ENCODE measurements at places on chromosomes 12 and 14. TPM values are rescaled to one million over a fixed set of nuclear protein-coding genes. Genes with fewer than 3 reads are reported as not detected.

DNA sequence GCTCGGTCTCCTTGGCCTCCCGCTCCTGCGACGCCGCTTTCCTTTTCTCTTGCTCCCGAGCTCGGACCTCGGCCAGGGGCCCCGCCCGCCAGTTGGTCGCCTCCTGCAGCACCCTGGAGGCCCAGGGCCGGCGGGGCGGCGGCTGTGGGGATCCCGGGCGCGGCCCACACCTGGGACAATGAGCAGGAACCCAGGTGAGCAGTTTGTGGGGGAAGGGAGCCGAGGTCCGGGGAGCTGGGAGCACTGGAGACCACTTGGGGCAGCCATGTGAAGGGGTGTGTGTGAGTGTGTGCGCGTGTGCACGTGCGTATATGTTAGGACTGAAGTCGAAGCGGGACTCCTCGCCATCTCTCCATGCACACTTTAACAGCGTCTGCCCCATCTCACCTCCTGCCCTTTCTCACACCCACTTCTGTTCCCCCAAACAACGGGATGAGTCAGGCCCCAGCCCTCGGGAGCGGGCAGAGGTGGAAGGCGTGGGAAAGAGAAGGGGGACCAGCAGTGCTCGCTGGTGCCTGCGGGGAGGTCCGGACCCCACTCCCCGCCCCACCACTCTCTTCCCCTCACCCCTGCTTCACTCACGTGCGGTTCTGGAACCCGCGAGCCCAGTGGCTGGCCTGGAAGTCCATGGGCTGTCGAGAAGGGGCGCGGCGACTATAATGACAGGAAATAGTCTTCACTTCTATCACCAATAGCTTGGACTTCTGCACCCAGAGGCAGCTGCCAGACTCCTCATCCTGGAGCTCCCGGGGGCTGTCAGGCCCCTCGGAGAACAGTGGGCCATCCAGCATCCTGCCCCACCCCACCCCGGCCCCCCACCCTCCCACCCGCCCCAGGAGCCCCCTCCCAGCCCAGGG, 450 bp downstream of the DDN start:
- no peak for DNase-seq

DNA sequence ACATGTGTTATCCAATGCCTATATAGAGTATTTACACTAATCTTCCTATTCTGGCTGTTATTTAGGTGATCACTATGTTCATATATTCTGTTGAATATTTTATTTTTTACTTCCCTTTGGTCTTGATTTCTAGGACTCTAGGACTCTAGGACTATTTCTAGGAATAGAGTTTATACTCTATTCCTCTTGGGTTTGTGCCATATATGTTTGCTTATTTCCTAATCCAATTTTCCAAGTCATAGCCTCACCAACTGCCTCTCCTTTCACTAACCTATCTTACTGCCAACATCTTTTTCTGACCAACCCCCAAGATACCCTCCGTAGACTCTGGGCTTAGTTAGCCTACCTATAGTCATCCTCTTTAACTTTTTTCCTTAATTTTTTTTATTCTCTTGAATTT, 28.5 kb downstream of the ARF6 start:
- DNase-seq, result no peak

Gene POTEG
- not detected for total RNA-seq

- no peak for DNase-seq
Measured at GRCh38 chr12:92446083-92446460, 256.7 kb upstream of the PLEKHG7 start.

GRCh38 chr14:51963286-51963685, 26.1 kb upstream of the RTRAF start:
- peak; percentile 45 for DNase-seq

Data from fibroblast of the aortic adventitia (primary cell).